Adipose tissue (tissue), 3 donors: ENCODE measurements at places on chromosomes 3 and 15. TPM values are rescaled to one million over a fixed set of nuclear protein-coding genes. Genes with fewer than 3 reads are reported as not detected.

Gene P2RY14
- 2.9 TPM for polyA plus RNA-seq

Gene RBM15B
- 16.5 TPM for polyA plus RNA-seq

Gene PCOLCE2
- 8.0 TPM for polyA plus RNA-seq

Gene FBXO40
- 0.02 TPM for polyA plus RNA-seq

Gene CTSH
- polyA plus RNA-seq = 66.0 TPM

Gene RNU6-1
- polyA plus RNA-seq = not detected

Gene TF
- polyA plus RNA-seq = 72.4 TPM

Gene SPTSSB
- 1.1 TPM for polyA plus RNA-seq

Gene RNF7
- 150 TPM for polyA plus RNA-seq

Gene LRRC15
- polyA plus RNA-seq = 0.40 TPM

Gene TMEM207
- not detected for polyA plus RNA-seq

Gene RBPMS2
- polyA plus RNA-seq = 2.6 TPM

Gene MNS1
- polyA plus RNA-seq = 5.8 TPM

Gene TTC21A
- polyA plus RNA-seq = 2.1 TPM

Gene HEXA
- polyA plus RNA-seq = 59.3 TPM

Gene SERINC4
- 0.46 TPM for polyA plus RNA-seq

Gene PRR20G
- not detected for polyA plus RNA-seq

Gene CD276
- 32.2 TPM for polyA plus RNA-seq

Gene NOX5
- 0.11 TPM for polyA plus RNA-seq

Gene DNAJA4
- polyA plus RNA-seq = 9.4 TPM

Gene ADAMTS9
- polyA plus RNA-seq = 116 TPM

Gene PPARG
- polyA plus RNA-seq = 113 TPM

Gene ERICH6
- not detected for polyA plus RNA-seq

Gene CTXN2
- polyA plus RNA-seq = not detected

Gene LYZL4
- polyA plus RNA-seq = not detected

Gene SLC22A14
- polyA plus RNA-seq = 0.07 TPM

Gene LRRC34
- polyA plus RNA-seq = 0.92 TPM

Gene RARRES1
- polyA plus RNA-seq = 147 TPM

Gene XCR1
- not detected for polyA plus RNA-seq

Gene AADAC
- polyA plus RNA-seq = 14.3 TPM

Gene MANF
- 31.0 TPM for polyA plus RNA-seq

Gene QARS1
- polyA plus RNA-seq = 169 TPM

Gene SLITRK3
- under 0.01 TPM for polyA plus RNA-seq

Gene COMMD2
- polyA plus RNA-seq = 13.3 TPM

Gene PARP15
- polyA plus RNA-seq = 0.61 TPM

Gene ZDHHC23
- 0.79 TPM for polyA plus RNA-seq

Gene SATB1
- polyA plus RNA-seq = 5.3 TPM

Gene CDHR4
- not detected for polyA plus RNA-seq

Gene CCRL2
- 2.0 TPM for polyA plus RNA-seq

Gene TICRR
- 0.05 TPM for polyA plus RNA-seq

Gene REC114
- polyA plus RNA-seq = not detected

Gene CCR5
- 0.90 TPM for polyA plus RNA-seq

Gene KLF15
- 38.0 TPM for polyA plus RNA-seq

Gene LDHAL6B
- 0.03 TPM for polyA plus RNA-seq

Gene RAB8B
- 2.7 TPM for polyA plus RNA-seq

Gene POLQ
- 0.04 TPM for polyA plus RNA-seq

Gene CISH
- 36.2 TPM for polyA plus RNA-seq

Gene LINGO1
- 1.5 TPM for polyA plus RNA-seq

Gene VGLL4
- polyA plus RNA-seq = 25.4 TPM

Gene ACTRT3
- polyA plus RNA-seq = 0.95 TPM

Gene BOC
- polyA plus RNA-seq = 8.9 TPM

Gene LEKR1
- 0.37 TPM for polyA plus RNA-seq

Gene GMNC
- polyA plus RNA-seq = not detected

Gene RNU5B-1
- polyA plus RNA-seq = not detected

Gene ZNF80
- polyA plus RNA-seq = not detected

Gene GPR149
- polyA plus RNA-seq = not detected

Gene GALNT15
- 60.7 TPM for polyA plus RNA-seq

Gene ZPLD1
- 0.03 TPM for polyA plus RNA-seq

Gene ADAMTS17
- polyA plus RNA-seq = 0.11 TPM
